Effector CD4-positive, alpha-beta T cell (primary cell): ENCODE measurements at places on chromosomes 7 and 10.

DNA sequence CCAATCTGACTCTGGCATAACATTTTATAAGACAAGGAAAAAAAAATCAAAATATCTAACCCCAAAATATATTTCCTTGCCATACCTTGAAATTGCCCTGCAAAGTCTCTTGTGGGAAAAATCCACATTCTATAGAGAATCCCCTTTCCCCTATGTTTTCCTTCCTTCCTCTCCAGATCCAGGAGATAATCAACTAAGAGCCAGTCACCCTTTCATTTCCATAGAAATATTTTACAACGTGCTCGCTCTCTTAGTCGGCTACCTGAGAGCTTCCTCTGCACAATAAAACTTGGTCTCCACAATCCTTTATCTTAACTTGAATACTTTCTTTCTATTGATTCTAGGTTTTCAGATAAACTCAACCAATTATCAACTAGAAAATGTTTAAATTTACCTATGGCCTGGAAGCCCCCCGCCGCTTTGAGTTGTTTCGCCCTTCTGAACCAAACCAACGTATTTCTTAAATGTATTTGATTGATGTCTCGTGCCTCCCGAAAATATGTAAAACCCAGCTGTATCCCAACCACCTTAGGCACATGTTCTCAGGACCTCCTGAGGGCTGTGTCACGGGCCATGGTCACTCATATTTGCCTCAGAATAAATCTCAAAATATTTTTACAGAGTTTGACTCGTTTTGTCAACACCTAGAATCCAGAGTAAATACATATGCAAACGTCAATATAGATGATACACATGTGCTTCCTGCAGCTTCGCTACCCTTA lies 869 bp downstream of the PSAP start:
- no peak for DNase-seq

DNA sequence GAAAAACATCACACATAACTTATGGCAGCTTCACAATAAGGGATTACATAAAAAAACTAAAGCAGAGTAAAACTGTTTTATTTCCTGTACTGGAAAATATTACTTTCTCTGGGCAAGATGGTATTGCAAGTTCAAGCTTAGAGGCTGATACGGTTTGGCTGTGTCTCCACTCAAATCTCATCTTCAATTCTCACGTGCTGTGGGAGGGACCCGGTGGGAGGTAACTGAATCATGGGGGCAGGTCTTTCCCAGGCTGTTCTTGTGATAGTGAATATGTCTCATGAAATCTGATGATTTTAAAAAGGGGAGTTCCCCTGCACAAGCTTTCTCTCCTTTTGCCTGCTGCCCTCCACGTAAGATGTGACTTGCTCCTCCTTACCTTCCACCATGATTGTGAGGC lies 5.1 kb upstream of the LRRC27 start:
- DNase-seq, result no peak

DNA sequence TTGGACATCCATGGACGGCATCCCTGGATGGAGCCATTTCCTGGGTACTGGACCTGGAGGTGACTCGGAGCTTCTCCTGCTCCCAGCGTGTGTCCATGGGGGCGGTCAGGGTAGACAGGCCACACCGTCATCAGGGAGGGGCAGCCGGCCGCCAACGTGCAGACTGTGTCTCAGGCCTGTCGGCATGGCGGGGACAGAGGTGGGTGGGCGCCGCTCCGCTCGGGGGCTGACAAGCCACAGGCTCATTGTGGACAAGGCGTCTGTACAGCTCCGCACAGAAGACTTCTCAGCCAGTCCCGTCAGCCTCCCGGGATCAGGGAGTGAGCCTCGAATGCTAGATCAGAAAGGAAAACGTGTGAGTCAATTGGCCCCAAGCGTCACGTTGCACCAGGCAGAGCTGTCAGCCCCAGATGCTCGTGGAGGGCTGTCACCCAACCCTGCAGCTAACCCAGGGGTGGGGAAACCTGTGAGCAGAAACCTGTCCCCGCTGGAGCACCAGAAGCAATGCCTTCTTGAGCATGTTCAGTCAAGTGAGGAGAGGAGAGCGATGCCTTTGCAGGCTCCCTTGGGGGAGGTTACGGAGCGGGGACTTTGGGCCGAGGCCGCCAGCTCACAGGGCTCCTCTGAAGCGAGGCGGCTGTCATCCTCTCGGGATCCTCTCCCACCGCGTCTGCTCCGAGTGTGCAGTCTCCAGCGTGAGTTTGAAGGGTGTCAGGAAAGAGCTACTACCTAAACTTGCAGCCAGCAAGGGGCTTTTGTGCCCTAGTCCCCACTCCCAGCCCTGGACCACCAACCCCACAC lies 16.0 kb upstream of the DPYSL4 start:
- no peak for DNase-seq

DNA sequence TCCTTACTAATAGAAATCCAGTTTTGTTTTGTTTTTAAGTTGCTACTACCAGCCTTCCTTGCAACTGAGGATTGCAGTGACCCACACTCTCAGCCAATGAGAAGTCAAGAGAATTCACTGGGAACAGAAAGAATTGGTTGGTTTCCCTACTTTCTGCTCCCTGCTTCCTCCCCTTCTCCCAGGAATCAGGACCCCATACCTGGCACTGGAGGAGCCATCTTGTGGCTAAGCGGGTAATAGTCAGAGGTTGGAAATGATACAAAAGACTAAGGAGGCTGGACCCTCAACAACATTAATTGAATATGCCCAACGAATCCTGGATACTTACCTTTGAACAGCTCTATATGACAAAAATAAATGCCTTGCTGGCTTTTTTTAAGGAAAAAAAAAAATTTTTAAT lies 6.3 kb downstream of the TMEM176A start:
- no peak for DNase-seq

DNA sequence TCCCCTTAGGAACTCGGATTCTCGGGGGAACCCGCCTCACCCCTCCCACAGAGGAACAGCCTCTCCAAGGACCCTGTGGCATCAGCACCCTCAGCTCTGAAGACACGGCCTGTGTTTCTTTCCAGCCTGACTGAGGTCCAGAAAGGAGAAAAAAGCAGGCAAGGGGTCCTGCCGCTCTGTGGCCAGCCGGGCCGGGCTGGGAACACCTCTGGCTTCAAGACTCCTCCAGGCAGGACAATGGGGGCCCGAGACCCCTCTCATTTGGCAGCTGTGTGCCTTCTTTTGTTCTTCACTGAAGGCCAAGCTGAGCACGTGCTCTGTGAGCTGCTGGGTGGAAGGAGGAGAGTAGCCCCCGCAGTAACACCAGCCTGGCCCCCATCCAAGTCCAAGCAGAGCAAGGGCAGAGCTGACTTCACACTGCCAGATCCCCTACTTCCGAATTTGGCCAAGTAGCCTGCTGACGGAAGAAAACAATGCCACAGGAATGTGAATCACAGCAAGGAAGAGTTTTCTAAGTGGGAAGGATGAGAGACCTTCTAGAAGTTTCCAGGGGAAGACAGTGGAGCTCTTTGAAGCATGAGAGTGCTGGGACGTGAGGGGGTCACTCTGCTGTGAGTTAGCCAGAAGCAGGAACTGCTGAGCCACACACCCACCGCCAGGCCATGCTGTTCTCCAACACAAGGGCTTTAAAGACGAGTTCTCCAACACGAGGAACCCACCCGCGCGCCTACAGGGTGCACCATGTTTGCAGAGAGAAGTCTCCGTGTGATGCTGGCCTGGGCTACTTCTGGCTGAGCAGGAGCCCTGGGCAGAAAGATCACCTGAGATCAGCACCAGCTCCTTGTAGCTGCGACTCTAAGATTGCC lies 3.1 kb downstream of the CNPY1 start:
- no peak for DNase-seq

GRCh38 chr7:113550966-113551365 lies 367.8 kb downstream of the PPP1R3A start:
- no peak for DNase-seq

DNA sequence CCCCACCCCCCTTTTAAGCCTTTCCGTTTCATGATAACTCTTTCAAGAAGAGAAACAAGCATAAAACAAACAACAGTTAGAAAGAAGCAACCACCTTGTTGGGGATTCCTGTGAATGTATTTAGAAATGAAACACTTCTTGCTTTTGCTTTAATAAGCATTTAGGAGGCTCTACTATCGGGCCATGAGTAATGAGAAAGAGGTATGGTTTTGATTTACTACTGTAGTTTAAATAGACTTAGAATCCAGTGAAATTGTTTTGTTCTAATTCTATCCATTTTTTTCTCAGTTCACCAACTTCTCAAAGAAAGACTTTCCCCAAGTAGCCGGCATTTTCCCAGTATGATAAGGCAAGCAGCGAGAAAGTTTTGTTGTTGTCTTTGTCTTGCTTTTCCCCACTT lies 168.7 kb upstream of the HABP2 start:
- no peak for DNase-seq

- DNase-seq, result no peak
Measured at GRCh38 chr10:72315611-72316385, 38.9 kb downstream of the DNAJB12 start.

DNA sequence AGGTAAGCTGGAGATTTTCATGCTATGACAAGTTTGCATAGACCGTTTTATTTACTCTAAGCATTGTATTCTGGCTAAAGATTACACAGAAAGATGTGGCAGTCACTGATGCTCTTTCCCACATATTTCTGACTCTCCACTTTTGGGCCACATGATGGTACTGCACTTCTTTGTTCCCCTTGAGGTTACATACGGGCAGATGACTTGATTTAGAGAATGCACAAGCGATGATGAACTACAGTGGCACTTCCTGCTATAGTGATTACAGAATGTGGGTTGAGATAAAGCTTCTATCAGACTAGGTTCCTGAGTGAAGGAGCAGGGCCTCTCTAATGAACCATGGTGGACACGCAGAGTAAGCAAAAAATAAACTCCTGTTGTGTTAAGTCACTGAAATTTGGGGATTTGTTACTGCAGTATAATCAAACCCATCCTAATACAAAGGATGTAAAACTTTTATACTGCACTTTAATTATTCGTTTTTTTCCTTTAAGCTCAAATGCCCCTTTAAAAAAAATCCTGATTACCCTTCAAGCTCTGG lies 177.9 kb downstream of the TAX1BP1 start:
- DNase-seq, result no peak

DNA sequence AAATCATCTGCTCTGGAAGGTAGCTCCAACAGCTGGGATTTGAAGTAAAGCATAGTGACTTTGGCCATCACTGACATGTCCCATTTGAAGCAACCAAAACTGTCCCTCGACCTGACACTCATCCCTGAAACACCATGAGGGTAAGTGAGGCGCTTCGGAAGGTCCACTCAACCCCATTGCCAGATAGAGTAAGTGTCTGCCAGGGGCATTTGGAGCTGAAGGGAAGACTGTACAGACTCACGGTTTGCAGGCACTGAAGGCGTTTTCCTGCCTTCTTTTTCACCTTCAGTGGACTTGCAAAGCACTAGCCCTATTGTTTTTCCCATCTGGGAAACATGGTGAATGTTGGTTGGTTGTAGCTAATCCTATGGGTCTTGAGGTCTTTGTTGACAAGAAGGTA lies 57.6 kb downstream of the IKZF1 start:
- no peak for DNase-seq

DNA sequence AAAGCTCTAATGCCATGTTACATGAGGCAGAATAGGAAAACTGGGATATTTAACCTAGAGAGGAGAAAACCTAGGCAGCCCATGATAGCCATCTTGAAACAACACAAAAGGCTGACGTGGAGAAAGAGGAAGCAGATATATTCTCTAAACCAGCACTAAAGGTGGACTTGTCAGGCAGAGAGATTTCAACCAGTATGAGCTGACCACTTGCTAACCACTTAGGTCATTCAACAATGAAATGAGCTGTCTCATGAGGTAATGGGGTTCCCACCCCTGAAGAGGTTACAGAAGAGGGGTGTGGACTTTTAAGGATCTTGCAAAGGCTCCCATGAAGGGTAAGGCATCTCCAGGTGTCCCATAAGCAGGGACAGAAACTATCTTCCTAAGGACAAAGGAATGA lies 26.8 kb upstream of the EGR2 start:
- DNase-seq, result no peak

- DNase-seq, result no peak
Measured at GRCh38 chr10:28520346-28520745, 12.6 kb upstream of the WAC start.

DNA sequence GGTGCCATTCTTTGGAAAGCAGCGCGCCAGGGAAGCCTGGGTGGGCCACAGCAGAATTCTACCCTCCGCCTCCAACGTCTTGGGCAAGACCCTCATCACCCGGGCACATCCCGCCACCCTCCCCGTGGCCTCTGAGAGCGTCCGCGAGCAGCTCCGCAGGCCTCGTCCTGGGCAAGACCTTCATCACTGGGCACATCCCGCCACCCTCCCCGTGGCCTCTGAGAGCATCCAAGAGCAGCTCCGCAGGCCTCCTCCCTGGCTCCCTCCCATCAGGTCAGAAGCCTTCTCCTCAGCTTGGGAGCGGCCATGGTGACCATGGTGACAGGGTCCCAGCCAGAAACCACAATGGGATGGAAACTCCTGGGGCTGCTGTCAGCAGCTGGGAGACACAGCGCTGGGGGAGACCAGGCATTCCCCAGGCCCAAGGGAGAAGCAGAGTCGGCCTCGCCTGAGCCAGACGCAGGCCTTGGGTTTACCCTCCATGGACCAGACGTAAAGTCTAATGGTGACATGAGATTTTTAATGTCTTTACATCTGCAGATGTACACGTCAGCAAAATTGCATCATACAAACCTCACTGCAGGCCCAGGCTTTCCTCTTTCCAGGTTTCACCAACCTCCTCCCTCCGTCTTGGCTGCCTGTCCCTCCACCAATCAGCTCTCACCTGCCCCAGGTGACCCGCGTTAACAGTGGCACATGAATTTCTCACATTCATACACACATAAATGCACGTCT lies 55.1 kb upstream of the PPP2R2D start:
- no peak for DNase-seq

DNA sequence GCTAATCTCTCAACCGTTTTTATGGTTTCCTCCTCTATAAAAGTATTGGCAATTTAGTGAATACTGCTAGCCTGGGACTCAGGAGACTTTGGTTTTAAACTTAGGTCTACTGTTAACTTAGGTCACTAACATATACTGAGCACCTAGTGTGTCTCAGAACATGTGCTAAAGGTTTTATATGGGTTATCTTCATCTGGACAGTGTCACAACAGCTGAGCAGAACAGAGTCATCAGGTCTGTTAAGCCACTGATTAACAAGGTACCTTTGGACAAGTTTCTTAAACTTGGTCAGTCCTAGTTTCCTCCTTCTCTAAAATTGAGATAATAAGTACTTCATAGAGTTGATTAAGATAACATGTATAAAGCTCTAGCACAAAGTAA lies 30.6 kb downstream of the NET1 start:
- DNase-seq, result no peak

DNA sequence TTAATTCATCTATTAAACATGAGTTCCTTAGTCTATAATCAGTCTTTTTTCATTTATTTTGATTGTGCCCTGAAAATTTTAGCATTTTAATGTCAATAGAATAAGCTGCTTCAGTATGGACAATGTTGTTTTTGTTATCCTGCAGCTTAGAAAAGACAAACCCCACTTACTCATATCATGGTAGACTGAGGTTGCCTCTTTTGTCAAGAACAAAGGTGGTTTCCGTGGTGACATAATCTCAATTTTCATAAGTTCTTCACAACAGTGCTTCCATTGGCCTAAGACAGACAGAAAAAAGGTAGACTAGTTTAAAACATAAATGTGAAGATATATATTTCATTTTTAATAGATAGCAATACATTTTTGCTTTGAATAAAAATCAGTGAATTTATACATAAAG lies 69.1 kb downstream of the RTKN2 start:
- DNase-seq, result no peak

GRCh38 chr7:55975988-55976633 lies 11.7 kb downstream of the NIPSNAP2 start:
- DNase-seq, result no peak

GRCh38 chr10:100986952-100987684 lies at the start of the genes MRPL43 and TWNK:
MRPL43 (minus strand) TSS chr10:100987497; CDS start chr10:100987443, 54 bp downstream.
TWNK (plus strand) TSS chr10:100987543; CDS start chr10:100988211, 668 bp downstream.
- peak; percentile 80 for DNase-seq
